ENCODE measurements at places on chromosomes 3 and 15.

DNA sequence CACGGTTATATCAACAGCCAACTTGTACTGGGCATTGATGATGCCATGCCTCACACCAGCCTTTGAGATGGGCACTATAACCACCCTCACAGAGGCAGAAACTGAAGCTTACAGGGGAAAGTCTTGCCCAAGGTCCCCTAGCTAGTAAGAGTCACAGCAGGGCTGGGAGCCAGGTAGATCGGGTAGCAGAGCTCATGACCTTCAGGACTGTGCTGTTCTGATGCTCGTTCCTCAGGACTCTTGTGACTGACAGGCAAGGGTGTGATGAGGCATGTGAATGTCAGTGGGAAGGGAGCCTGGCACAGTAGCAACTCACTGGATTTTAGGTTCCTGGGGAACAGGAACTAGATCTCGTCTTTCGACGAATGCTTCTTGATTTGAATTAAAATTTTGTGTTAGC, 65.7 kb downstream of the RLBP1 start:
- no peak for DNase-seq

- DNase-seq: no peak
Measured at GRCh38 chr15:28886431-28887338, 911 bp downstream of the APBA2 start.

- DNase-seq: no peak
Measured at GRCh38 chr3:11168881-11169805, 14.8 kb downstream of the HRH1 start.

DNA sequence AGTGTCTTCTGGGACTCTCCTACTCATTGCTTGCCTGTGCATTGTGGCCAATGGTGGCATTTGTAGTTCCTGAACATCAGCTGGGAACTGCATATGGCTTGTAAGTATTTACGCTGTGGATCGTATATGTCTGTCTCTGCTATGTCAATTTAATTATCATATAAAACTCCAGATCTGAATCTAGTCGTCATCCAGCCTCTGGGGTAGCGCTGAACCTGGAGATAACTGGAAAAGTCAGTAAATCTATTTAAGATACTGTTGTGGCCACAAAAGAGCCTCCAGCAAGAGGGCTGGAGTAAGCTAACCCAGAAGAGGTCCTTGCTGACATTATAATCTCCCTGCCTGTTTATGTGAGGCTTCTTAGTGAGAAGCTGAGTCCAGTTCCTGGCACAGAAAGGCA, 21.6 kb downstream of the MFSD1 start:
- DNase-seq: no peak

DNA sequence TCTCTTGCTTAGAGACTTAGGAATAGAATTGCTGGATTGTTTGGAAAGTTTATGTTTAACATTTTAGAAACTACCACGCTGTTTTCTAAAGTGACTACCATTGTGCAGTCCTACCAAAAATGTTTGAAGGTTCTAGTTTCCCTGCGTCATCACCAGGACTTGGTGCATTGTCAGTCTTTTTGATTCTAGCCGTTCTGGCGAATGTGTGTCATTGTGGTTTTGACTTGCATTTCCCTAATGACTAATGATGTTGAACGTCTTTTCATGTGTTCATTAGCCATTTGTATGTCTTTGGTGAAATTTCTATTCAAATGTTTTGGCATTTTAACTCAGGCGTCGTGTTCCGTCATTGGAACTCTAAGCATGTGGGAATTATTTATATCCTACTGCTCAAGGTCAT, 58.0 kb downstream of the CHD2 start:
- no peak for DNase-seq

DNA sequence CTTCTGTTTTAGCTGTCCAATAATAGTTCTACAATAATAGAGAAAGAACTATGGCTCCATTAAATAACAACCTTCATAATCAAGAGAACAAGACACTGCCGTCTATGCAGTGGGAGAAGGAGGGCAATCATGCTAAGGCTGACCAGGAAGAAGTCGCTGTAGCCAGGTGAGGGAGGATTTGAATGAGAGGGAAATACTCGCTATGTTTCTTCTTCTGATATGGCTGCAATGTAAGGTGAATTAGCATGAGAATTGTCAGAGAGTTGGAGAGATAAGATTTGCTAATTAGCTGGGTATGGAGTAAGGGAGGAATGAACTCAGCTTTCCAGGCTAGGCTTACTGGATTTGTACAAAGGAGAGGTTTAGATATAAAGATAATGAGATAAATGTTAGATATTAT, 555.4 kb upstream of the ZNF385D start:
- no peak for DNase-seq

DNA sequence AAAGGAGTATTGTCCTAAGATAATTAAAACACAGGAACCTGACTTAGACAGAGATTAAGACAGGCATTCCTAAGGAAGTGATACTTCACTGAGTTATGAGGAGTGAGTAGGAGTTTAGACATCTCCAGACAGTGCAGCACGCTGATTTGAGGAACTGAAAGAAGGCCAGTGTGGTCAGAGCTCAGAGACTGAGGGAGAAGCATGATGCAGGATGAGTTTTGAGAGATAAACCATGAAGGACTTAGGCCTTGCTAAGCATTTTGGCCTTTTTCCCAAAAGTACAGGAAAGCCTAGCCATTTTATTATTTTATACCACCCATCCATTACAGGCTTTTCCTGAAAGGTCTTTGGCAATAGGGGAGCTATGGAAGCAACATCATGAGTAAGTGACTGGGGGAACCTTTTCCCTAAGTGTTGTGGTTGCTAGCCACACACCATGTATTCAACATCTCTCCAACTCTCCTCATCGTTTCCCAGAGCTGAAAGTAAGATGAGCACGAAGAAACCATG, 375.6 kb upstream of the TPRG1 start:
- DNase-seq: peak; percentile 2

DNA sequence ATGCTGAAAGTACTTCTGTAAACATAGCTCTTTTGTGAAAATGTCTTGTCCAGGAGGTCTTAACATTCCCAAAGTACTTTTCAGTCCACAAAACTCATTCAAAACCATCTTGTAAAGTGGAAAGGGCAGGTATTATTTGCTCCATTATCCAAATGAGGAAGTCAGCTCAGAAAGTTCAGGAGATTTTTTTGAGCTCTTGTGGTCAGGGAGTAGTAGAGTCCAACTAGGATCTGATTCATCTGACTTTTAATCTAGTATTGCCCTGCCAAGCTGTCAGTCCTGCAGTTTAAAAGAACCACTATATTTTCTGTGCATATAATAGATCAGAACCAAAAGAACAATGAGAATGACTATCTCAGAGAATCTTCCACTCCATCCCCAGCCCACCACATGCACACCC, 83.5 kb downstream of the FOXB1 start:
- DNase-seq: no peak

DNA sequence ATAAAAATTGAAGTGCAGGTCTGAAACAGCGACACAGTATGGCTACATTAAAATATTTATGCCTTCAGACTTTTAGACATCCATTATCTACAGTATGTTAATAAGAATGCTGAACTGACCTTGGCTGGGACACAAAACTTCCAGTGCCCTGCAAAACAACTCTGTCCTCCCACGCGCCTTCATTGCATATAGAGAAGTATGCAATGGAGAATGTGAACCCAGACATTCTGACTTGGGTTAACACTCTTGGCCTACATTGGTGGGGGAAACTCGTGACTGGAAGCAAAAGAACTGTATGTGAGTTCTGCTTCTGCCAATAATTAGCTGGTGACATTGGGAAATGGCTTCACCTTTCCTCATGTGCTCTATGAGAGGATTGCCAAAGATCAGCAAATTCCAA, 110.5 kb upstream of the SLC24A5 start:
- no peak for DNase-seq

DNA sequence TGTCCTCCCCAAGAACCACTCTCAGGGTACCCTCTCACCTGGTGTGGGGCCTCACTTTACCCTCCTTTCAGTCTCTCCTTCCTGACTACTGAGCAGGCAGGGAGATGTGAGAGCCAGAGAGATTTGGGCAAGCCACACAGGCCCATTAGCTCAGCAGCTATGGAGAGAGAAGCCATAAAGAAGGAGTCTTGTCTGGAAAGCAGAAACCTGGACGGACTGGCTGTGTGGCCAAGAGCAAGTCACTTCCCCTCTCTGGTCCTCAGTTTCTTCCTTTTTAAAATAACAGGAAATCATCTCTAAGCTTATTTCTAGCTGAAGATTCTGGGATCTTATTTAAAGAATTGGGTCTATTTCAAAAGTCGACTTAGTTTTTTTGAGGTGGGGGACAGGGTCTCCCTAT, 65.8 kb upstream of the ZNF148 start:
- DNase-seq: no peak
